Sciatic nerve (tissue), 2 donors: ENCODE measurements at places on chromosomes 1 and 21.

GRCh38 chr1:150259217-150259616, 1.6 kb downstream of the CA14 start:
- no peak for DNase-seq

- peak; percentile 73 for DNase-seq
Measured at GRCh38 chr1:29259802-29260441, 23.6 kb downstream of the PTPRU start.

DNA sequence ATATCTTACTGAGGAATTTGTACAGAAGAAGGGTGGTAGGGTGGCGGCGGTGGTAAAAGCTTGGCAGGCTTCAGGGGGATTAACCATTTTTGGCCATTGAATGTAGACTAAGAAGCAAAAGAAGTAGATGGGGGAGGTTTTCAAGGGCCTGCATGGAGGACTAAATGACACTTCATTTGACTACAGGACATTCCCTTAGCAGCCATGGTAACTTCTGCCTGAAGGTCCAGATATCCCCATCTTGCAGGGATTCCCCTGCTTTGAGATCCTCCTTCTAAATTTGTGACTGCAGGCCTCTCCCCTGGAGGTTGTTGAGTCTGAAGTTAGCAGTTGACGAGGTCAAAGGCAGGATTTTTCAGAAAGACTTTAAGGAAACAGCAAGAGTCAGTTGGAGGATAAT, 4.8 kb downstream of the VASH2 start:
- no peak for DNase-seq

- DNase-seq, result no peak
Measured at GRCh38 chr1:154493276-154493675, 8.7 kb upstream of the TDRD10 start.

DNA sequence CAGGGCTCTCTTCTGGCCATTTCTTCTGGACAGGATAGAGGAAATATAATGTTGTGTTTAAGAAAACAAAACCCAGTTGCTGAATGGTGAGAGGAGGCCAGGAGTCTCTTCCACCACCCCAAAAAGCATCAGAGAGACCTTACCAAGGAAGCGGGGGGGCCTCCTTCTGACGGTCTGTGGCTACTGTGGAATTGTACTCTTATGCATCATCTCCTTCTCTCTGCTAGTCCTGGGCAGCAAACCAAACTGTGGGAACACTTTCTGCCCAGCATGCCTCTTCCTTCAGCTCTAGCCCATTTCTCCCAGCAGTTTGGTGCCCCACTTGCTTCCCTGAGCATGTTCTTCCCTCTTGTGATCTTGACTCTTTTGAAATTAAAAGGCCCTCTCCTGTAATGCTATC, 157.7 kb downstream of the HHIPL2 start:
- no peak for DNase-seq

- no peak for DNase-seq
Measured at GRCh38 chr1:206732992-206733391, 37.6 kb upstream of the IL19 start.

GRCh38 chr1:220487297-220487820, 40.6 kb upstream of the MARK1 start:
- DNase-seq, result no peak

DNA sequence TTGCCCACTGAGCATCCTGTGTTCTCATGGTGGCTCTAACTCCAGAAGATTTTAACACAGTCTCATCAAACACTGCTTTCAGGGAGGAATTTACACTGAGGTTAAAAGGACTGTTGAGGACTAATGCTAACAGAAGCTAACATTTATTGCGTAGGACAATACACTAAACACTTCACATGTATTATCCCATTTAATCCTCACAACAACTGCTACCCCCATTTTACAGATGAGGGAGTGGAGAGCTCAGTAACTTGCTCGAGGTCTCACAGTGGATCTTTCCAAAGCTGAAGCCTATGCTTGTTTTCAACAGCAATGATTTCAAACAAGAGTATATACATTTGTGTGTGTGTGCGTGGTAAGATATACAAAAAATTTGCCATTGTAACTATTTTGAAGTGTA, 13.9 kb downstream of the ATF3 start:
- no peak for DNase-seq

GRCh38 chr1:184254849-184255248, 132.0 kb upstream of the C1orf21 start:
- no peak for DNase-seq

GRCh38 chr1:16156848-16157495, 1.1 kb upstream of the EPHA2 start:
- DNase-seq, result no peak

GRCh38 chr1:193036337-193037047, 22.7 kb downstream of the UCHL5 start:
- no peak for DNase-seq

DNA sequence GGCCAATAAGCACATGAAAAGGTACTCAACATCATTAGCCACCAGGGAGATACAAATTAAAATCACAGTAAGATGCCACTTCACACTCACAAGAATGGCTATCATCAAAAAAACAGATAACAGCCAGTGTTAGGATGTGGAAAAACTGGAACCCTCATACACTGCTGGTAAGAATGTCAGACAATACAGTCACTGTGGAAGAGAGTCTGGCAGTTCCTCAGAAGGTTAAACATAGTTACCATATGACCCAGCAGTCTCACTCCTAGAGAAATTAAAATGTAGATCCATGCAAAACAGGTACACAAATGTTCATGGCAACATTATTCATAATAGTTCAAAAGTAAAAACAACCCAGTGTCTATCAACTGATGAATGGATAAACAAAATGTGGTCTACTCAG, 33.3 kb downstream of the LDLRAD1 start:
- DNase-seq, result no peak

DNA sequence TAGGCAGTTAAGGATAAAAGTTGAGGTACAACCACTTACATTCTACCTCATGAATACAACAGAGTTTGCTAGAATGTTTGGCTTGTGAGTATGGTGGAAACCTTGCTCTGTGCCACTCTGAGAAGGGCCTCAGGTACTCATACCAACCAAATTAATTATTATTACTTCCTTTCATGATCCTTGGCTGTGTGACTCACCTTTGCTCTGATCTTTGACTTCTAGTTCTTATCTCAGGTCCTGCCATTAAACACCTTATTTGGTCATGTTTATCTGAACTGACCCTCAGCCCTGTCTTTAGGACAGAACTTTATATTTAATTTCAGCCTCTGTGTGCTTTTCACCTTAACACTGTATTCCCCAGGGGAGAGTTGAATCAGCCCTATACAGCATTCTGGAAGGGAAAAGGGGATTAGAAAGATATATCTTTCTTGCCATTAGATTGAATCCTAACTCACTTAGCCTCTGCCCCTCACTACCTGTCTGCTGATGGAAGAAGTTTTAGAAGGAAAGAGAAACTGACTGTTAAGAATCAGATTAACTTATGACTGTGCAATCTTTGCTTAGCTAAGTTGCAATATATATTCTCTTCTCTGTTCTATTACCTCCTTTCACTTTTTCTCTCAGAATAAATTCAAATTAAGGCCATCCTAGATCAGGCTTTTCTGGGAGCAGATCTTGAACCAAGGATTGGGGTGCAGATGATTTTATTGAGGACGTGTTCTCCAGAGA, 260.4 kb upstream of the DPYD start:
- no peak for DNase-seq
